Kidney (tissue), 22 donors: ENCODE measurements at places on chromosomes 12 and 14. TPM values are rescaled to one million over a fixed set of nuclear protein-coding genes. Genes with fewer than 3 reads are reported as not detected.
A peak's percentile ranks its signal among the peaks of the same experiment; 100 is the strongest.

Gene TNS2
- 90.1 TPM for polyA plus RNA-seq

Gene FGF23
- polyA plus RNA-seq, result not detected

Gene MYL6B
- 142 TPM for polyA plus RNA-seq

Gene KRT85
- polyA plus RNA-seq, result 0.58 TPM

Gene SYNDIG1L
- polyA plus RNA-seq, result 0.47 TPM

Gene KITLG
- polyA plus RNA-seq, result 17.6 TPM

Gene C12orf50
- polyA plus RNA-seq, result not detected

Gene CCDC197
- not detected for polyA plus RNA-seq

Gene PPP2R5E
- polyA plus RNA-seq, result 9.7 TPM

GRCh38 chr14:37275963-37276362 is 78.2 kb downstream of the MIPOL1 start:
- H3K27ac ChIP-seq, result no peak overlapping the region
- H3K4me1 ChIP-seq, result no peaks in the 10 kb centered on the region
- no peak for DNase-seq
- H3K36me3 ChIP-seq, result no peaks in the 10 kb centered on the region
- H3K27me3 ChIP-seq, result no peaks in the 10 kb centered on the region

- no peaks in the 10 kb centered on the region for H3K4me1 ChIP-seq
- H3K27ac ChIP-seq, result no peak overlapping the region
- DNase-seq, result no peak
Measured at GRCh38 chr14:23398348-23398747, 9.7 kb downstream of the MYH6 start.

DNA sequence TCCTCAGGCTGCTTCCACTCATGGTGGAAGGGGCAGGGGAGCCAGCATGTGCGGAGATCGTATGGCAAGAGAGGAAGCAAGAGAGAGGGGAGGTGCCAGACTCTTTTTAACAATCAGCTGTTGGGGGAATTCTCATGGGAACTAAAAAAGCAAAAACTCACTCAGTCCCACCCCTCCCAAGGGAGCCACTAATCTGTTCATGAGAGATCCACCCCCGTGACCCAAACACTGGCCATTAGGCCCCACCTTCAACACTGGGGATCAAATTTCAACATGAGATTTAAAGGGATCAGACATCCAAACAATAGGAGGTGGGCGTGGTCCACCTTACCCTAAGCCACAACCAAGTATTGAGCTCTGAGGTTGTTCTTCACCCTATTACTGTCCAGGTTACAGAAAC is 375.1 kb downstream of the GRIN2B start:
- no peaks in the 10 kb centered on the region for H3K27me3 ChIP-seq
- H3K36me3 ChIP-seq, result no peaks in the 10 kb centered on the region
- no peak overlapping the region for H3K27ac ChIP-seq
- no peak for DNase-seq
- no peaks in the 10 kb centered on the region for H3K4me1 ChIP-seq
- H3K4me3 ChIP-seq, result no peak overlapping the region

DNA sequence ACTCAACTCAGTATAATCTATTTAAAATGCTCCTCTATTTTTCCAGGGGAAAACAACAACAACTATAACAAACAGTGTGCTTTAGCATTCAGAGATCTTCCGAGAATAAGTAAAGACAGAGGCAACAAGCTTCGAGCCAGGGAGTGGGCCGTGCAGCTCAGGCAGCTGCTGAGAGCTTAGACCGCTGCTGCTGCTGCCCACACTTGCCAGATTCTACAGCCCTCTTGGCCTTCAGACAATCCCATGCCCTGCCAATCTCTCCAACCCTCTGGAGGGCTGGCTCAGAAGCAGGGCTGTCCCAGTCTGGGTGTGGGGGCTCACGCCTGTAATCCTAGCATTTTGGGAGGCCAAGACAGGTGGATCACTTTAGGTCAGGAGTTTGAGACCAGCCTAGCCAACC is 23.4 kb upstream of the ELK3 start:
- no peak overlapping the region for H3K27ac ChIP-seq
- no peaks in the 10 kb centered on the region for H3K36me3 ChIP-seq
- H3K4me1 ChIP-seq, result no peaks in the 10 kb centered on the region
- no peak overlapping the region for H3K4me3 ChIP-seq
- DNase-seq, result no peak

DNA sequence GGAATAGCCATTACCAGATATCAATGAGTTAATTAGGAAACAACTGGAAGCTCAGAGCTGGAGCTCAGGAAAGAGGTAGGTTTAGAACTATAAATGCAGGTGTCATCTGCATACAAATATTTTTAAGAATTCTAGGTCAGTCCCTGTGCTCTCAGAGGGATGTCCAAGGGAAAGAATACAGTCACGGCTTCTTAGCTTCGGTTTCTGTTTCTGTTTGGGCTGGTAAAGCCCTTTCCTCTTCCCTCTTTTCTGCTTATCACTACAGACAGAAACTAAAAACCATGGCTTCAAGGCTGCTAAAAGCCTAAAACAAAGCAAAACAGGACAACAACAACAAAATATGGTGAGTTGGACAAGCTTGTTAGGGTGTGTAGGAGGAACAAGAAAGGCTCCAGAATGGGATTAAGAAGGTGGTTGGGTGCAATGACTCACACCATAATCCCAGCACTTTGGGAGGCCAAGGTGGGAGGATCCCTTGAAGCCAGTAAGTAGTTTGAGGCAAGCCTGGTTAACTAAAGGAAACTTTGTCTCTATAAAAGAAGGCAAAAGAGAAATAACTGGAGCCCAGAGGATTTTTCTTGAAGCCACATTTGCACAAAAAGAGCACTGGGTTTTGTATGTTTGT is 113.0 kb downstream of the SEC23A start:
- H3K27me3 ChIP-seq, result no peaks in the 10 kb centered on the region
- no peaks in the 10 kb centered on the region for H3K36me3 ChIP-seq
- H3K4me3 ChIP-seq, result no peak overlapping the region
- no peak overlapping the region for H3K27ac ChIP-seq

- H3K4me3 ChIP-seq, result no peak overlapping the region
- no peaks in the 10 kb centered on the region for H3K27me3 ChIP-seq
- H3K27ac ChIP-seq, result no peak overlapping the region
- H3K4me1 ChIP-seq, result no peaks in the 10 kb centered on the region
Measured at GRCh38 chr12:22981711-22982110, 356.7 kb downstream of the ETNK1 start.

DNA sequence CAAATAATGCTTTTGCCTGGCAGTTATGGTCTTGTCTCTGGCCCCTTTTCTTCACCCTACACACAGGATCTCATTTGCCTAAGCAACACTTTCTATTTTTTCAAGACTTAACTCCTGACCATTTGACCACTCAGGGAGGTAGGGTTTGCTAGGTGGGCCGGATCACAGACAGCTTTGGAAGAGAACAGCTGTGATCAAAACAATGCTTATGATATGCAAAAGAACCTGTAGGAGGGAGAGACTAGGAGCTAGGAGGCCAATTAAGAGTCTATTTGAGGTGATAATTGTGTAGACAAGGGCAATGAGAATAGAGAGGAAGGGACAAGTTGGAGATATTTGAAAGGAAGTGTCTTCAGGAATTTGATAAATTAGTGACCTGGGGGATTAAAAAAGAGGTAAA is 12.3 kb upstream of the DACT1 start:
- no peaks in the 10 kb centered on the region for H3K27me3 ChIP-seq
- H3K4me1 ChIP-seq, result no peaks in the 10 kb centered on the region
- H3K36me3 ChIP-seq, result no peaks in the 10 kb centered on the region
- H3K4me3 ChIP-seq, result no peak overlapping the region

- H3K27ac ChIP-seq, result no peak overlapping the region
- no peak for DNase-seq
- H3K4me3 ChIP-seq, result no peak overlapping the region
- no peaks in the 10 kb centered on the region for H3K27me3 ChIP-seq
- H3K4me1 ChIP-seq, result no peaks in the 10 kb centered on the region
- no peaks in the 10 kb centered on the region for H3K36me3 ChIP-seq
Measured at GRCh38 chr14:60599727-60600126, 49.5 kb downstream of the SIX1 start.

DNA sequence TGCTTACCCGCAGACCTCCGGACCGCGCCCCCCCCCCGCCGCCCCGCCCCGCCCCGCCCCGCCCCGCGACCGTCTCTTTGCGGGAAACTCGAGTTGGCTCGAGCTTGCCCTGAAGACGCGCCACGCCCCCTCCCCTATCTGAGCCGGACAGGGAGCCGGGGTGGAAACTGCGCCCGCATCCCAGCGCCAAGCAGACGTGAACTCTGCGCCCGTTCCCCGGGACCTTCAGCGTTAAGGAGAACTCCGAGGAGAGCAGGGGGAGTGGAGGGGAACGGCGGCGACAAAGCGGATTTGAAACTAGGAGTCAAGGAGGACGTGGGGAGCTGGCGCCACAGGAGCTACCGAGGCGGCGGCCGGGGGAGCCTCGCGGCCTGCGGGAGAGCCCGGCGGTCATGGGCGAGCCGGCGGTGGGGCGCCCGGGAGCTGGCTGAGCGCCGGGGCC is at the start of gene KCNK13:
TSS of gene KCNK13 (plus strand) at position 310 of the 442 bp plus-strand sequence. CDS start 212 bp downstream, outside the sequence.
- H3K36me3 ChIP-seq, result no peaks in the 10 kb centered on the region
- peak; percentile 62 for DNase-seq
- H3K27me3 ChIP-seq, result peaks cover 8% of the 10 kb centered on the region
- H3K27ac ChIP-seq, result no peak within 1 kb of the TSS
- peaks cover 14% of the 10 kb centered on the region for H3K4me1 ChIP-seq
